ENCODE measurements at places on chromosomes 6 and 20. TPM values are rescaled to one million over a fixed set of nuclear protein-coding genes. Genes with fewer than 3 reads are reported as not detected.

DNA sequence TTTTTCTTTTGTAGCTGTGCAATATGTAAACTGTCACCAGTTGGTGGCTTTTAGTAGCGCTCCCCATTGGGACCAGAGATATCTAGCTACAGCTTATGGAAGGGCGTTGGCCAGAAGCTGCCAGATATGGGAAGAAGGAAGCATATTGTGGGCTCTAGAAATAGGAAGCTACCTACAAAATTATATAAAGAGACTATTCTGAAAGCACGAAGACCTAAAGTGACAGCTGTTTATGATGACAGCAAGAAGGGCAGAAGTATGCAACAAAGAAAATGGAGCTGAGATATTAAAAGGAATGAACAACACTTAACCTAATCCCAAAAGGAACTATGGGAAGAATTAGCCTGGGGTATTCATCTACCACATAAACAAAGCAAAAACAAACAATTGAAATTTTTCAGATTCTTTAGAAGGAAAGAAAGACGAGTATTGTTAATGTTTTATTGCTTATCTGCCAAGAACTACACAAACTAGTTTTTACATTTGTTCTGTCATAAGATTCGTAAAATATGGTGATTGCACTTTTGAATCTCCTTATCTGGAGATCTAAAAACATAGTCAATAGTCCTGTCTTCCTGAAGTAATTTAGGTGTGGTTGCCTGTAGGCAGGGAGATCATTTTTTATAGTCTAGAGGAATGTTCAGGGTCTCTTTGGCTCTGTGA is 81.6 kb downstream of the NCOA7 start:
- DNase-seq = no peak

The NCOA7 gene
- 49.9 TPM for total RNA-seq

The CRIP3 gene
- total RNA-seq = 0.88 TPM

The PTCRA gene
- not detected for total RNA-seq
